Left renal cortex interstitium (tissue), 4 donors: ENCODE measurements at places on chromosomes 16 and 17.

- DNase-seq: no peak
Observed at GRCh38 chr17:78793968-78794367, 11.9 kb upstream of the CYTH1 start.

GRCh38 chr16:65908568-65908967, 457.9 kb upstream of the CDH5 start:
- no peak for DNase-seq

- no peak for DNase-seq
Observed at GRCh38 chr16:81651758-81652718, 127.1 kb upstream of the PLCG2 start.

DNA sequence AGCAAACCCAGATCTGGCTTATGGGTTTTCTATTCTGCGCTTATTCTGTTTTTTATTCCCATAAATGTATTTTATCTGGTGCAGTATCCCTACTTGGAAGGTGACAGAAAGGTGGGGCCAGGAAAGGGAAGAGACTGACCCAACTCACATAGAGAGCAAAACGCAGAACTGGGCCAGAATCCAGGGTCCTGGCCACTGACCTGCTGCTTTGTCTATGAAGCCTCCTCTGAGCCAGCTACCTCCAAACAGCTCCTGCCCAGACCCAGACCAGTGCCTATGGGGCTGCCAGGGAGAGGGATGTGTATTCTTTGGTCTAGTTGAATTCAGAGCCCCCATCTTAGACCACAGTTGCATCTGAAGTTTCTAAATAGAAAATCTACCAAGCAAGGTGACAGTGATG, 36.4 kb upstream of the CES5A start:
- DNase-seq: no peak

DNA sequence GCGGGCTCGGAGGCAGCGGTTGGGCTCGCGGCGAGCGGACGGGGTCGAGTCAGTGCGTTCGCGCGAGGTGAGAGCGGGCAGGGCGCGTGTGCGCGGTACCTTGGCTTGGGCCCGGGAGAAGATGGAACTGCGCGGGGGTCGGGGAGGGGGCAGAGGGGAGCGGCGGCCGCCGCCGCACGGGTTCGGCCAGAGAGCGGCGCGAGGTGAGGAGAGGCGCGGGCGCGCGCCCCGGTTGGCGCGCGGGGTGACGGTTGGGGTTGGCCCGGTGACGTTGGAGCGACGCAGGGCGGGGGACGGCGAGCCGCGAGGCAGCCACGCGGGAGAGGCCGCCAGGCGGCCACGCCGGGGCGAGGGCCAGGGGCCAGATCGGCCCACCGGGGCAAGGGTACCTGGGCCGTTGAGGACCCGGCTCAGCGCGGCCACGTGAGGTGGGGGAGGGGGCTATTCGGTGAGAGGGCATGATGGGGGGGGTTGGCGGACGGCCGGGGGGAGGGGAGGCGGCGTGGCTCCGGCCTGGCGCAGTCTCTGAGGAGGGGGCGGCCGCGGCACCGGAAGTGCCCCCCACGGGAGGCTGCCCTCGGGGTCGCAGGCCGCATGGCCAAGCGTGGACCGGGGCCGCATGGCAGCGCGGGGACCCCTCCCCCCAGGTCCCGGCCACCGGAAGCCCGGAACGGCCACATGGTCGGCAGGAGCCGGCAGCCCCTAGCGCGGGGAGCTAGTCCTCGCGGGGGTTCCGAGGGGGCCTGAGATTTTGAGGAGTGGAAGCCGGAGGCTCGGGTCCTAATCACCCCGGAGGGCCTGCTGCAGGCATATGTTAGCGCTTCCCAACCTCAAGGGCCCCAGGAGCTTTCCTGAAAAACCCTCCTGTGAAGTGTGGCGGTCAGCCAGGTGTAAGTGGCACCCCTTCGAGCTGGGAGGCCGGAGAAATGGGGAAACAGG, 527 bp downstream of the EIF5A start:
- no peak for DNase-seq

DNA sequence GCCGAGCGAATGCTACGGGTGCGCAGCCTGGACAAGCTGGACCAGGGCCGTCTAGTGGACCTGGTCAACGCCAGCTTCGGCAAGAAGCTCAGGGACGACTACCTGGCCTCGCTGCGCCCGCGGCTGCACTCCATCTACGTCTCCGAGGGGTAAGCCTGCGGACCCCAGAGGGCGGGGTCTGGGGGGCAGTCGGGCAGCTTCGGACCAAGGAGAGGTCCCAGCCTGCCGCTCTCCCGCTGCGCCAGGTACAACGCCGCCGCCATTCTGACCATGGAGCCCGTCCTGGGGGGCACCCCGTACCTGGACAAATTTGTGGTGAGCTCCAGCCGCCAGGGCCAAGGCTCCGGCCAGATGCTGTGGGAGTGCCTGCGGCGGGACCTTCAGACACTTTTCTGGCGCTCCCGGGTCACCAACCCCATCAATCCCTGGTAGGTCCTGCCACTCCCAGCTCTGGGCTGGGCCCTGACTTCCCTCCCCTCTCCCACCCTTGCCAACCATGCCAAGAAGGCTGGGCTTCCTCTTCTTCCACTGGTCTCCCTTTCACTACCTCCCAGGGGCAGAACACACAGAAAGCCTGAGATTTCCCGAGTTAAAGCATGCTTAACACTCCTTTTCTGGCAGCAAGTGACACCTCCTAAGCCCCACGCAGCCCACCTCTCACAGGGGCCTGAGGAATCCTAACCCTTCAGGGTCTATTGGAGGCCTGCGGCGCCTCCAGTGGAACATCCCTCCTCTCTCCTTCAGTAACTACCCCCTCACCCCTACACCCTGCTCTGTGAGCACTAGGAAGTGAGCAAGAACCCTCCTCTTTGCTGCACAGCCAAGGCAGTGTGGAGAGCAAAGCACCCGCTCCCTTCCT, 3.2 kb downstream of the NAGS start:
- no peak for DNase-seq

GRCh38 chr16:77943801-77944200, 78.5 kb upstream of the CLEC3A start:
- no peak for DNase-seq

GRCh38 chr17:72926171-72926570, 166.3 kb downstream of the SLC39A11 start:
- no peak for DNase-seq

DNA sequence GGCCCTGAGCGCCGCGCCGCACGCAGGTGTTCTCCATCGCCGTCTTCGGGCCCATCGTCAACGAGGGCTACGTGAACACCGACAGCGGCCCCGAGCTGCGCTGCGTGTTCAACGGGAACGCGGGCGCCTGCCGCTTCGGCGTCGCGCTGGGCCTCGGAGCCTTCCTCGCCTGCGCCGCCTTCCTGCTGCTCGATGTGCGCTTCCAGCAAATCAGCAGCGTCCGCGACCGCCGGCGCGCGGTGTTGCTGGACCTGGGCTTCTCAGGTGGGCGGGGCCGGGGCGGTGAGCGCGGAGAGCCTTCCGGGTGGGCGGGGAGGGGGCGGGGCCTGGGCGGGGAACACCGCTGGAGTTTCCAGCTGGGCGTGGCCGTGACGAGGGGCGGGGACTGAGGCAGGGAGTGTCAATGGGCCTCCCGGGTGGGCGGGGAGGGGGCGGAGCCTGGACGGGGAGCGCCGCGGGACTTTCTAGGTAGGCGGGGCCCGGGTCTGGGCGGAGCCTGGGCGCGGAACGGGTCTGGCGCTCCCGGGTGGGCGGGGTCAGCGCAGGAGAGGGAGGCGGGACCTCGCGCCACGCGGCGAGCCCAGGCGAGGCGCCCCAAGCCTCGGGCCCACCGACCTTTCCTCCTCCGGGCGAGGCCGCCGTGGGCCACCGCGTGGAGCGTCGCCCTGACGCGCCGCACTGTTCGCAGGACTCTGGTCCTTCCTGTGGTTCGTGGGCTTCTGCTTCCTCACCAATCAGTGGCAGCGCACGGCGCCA, 2.4 kb downstream of the SYNGR3 start:
- peak; percentile 70 for DNase-seq

GRCh38 chr16:62596584-62596983, 560.3 kb upstream of the CDH8 start:
- no peak for DNase-seq

DNA sequence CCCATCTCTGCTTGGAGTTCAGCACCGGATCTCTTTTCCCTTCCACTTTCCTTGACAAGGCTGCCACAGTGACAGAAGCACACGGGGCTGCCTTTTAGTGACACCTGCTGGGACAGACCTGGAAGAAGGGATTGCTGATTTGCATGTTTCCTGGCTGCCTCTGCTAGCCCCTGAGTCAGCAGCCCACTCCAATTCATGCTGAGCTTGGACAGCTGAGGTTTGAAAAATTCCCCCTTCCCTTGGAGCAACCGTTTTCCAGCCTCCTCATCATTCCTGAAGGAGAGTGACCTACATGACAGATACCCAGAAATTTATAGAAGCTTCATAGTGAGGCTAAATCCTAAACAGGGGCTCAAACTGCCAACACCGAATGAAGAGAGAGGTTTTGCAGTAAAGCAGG, 18.8 kb upstream of the RBL2 start:
- DNase-seq: peak; percentile 20

GRCh38 chr17:32588982-32589381, 102.2 kb downstream of the CDK5R1 start:
- DNase-seq: no peak
